ENCODE measurements at places on chromosomes 1 and 21.

GRCh38 chr1:193077991-193078390 is 18.6 kb downstream of the RO60 start:
- DNase-seq, result no peak

GRCh38 chr1:53348486-53349368 is 20.9 kb upstream of the LRP8 start:
- DNase-seq, result no peak

GRCh38 chr1:111227434-111227833 is at the start of gene CHI3L2:
Gene CHI3L2, plus strand, starts transcription at chr1:111227713. Its CDS starts 17 bp downstream, at chr1:111227730.
- no peak for DNase-seq

GRCh38 chr1:51247499-51247898 is 11.4 kb downstream of the RNF11 start:
- no peak for DNase-seq

DNA sequence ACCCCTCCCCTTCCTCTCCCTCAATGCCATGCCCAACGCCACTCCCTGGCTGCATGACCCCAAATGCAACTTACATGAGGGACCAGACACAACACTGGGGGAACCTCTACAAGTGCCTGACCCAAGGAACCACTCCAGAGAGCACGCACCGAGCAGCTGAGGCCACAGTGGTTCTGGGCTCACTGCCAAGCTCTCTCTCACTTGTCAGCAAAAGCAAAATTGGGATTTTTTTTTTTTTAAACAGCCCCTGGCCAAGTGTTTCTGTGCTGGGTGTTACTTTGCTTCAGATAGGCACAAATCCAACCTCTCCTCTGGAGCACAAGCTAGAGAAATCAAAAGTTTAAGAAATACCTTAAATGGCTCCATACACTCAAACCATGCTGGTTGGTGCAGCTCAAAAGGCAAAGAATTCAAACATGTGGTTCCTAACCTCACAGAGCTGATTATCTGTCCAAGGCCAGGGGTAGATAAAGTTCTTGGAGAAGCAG is 363.0 kb downstream of the SETD4 start:
- DNase-seq, result no peak

DNA sequence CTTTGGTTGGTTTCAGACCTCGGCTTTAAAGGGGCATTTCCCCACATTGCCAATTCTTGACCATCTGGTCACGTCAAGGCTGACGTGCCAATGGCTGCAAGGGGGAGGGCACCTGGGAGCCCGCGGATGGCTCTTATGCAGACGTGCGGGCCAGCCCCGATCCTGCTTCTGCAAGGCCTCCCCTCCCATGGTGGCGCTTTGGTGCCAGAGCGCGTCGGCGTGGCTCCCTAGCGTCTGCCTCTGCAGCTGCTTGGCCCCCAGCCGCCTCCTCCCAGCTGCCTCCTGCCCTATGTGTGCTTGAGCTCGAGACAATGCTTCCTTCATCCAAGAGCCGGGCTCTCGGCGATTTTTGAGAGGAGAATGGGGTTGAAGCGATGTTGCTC is 29.1 kb downstream of the SKI start:
- DNase-seq, result no peak

GRCh38 chr1:181135437-181135731 is 46.9 kb downstream of the IER5 start:
- no peak for DNase-seq

- no peak for DNase-seq
Measured at GRCh38 chr1:208531003-208531750, 287.0 kb upstream of the PLXNA2 start.

- no peak for DNase-seq
Measured at GRCh38 chr1:68633141-68633919, 136.4 kb upstream of the DEPDC1 start.

- DNase-seq, result no peak
Measured at GRCh38 chr1:99781798-99782197, 15.4 kb upstream of the FRRS1 start.

Measured in stimulated activated CD8-positive, alpha-beta memory T cell treated with anti-CD3 and anti-CD28 coated beads, Interleukin-15, amount 100 ng/mL, for 1 hour (primary cell).